Sigmoid colon (tissue), 7 donors: ENCODE measurements at places on chromosomes 2 and 18. TPM values are rescaled to one million over a fixed set of nuclear protein-coding genes. Genes with fewer than 3 reads are reported as not detected.

Gene SERPINB10
- total RNA-seq, result not detected

Gene CRYBA2
- total RNA-seq, result not detected

Gene SMYD1
- total RNA-seq, result 26.0 TPM

Gene SLC40A1
- total RNA-seq, result 52.1 TPM

Gene PROM2
- 6.1 TPM for total RNA-seq

Gene DES
- total RNA-seq, result 12,997 TPM

Gene GULP1
- 56.1 TPM for total RNA-seq

Gene COA5
- total RNA-seq, result 35.5 TPM

Gene FEV
- total RNA-seq, result 0.71 TPM

Gene SERPINB12
- total RNA-seq, result not detected

- H3K4me1 ChIP-seq, result no peaks in the 10 kb centered on the region
- no peaks in the 10 kb centered on the region for H3K36me3 ChIP-seq
- DNase-seq, result no peak
Observed at GRCh38 chr18:76991021-76991688, 141.4 kb downstream of the MBP start.

GRCh38 chr2:112032224-112032586 lies 22.9 kb upstream of the TMEM87B start:
- H3K4me3 ChIP-seq, result no peak overlapping the region
- no peak for DNase-seq
- H3K27ac ChIP-seq, result peak overlapping the region; percentile 58
- no peaks in the 10 kb centered on the region for H3K27me3 ChIP-seq
- H3K36me3 ChIP-seq, result no peaks in the 10 kb centered on the region
- peaks cover 29% of the 10 kb centered on the region for H3K4me1 ChIP-seq

DNA sequence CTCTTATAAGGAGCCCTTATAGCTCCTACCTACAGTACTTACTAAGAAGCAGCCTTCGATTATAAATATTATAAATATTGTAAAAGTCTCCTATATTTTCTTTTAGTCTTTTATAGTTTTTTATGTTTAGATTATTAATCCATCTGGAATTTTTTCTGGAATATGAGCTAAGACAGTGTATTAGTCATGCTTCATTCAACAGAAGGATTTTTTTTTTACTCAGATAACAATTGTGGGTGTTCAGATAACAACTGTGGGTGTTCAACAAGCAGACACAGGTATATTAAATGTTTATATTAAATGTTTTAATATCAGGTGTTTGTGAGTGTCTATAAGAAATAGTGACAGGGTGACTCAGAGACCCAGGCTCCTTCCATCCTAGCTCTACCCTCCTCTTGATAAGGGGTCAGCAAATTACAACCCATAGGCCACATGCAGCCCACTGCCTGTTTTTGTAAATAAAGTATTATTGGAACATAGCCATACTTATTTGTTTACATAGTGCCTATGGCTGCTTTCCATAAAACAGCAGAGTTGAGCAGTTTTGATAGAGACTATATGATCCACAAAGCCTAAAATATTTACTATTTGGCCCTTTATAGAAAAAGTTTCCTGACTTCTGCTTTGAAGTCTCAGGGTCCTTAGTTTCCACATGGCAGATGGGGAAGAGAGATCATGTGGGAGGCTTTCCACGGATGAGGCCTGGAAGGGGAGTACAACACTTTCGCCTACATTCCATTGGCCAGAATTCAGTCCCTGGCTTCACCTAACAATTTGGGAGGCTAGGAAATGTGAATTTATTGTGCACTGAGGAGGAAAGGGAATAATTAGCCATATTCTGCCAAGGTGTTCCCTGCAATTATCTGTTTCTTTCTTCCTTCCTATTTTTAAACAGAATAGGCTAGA lies 4.3 kb upstream of the SPATS2L start:
- H3K27me3 ChIP-seq, result no peaks in the 10 kb centered on the region
- peaks cover 8% of the 10 kb centered on the region for H3K4me1 ChIP-seq
- DNase-seq, result no peak
- H3K27ac ChIP-seq, result no peak overlapping the region

GRCh38 chr2:145524836-145525235 lies 1004.9 kb upstream of the ZEB2 start:
- no peaks in the 10 kb centered on the region for H3K27me3 ChIP-seq
- no peak overlapping the region for H3K27ac ChIP-seq
- H3K36me3 ChIP-seq, result no peaks in the 10 kb centered on the region
- no peaks in the 10 kb centered on the region for H3K4me1 ChIP-seq
- H3K4me3 ChIP-seq, result no peak overlapping the region

DNA sequence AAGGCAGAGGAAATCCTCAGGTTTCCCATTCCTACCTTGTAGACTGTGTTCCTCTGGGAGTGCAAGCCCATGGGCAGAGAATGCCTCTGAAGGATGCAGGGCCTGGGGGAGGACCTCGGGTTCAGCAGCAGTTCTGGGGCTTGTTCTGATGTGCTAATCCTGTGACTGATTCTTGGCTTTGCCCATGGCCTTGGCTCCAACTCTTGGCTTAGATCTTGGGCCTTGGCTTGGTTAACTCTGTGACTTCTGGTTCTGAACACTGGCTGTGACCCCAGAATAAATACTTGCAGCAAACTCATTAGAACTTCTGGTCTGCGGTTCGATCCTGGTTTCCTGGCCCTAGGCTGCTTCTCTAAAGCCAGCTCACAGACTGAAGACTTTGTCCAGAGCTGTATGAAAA lies 366.9 kb upstream of the ZEB2 start:
- no peak overlapping the region for H3K4me3 ChIP-seq
- DNase-seq, result peak; percentile 71
- no peak overlapping the region for H3K27ac ChIP-seq
- H3K4me1 ChIP-seq, result no peaks in the 10 kb centered on the region
- no peaks in the 10 kb centered on the region for H3K36me3 ChIP-seq

GRCh38 chr2:18560797-18561085 lies 288 bp upstream of the RDH14 start:
- no peak for DNase-seq
- peak overlapping the region; percentile 97 for H3K27ac ChIP-seq
- H3K27me3 ChIP-seq, result no peaks in the 10 kb centered on the region

DNA sequence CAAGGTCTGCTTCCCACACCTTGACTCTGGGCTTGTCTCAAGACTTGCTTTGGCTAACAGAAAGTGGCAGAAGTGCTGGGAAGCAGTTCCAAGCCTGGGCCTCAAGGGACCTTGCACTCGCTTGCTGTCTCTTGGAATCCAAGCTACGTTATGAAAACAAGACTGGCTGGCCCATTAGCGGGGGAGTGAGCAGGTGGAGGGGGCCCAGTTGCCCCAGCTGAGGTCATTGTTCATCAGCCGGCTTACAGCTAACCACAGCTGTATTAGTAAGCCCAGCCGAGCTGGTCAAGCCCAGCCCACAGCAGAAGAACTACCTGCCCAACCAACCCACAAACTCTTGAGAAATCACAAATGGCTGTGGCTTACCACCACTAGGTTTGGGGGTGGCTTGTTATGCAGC lies 63.1 kb downstream of the MARCO start:
- H3K36me3 ChIP-seq, result no peaks in the 10 kb centered on the region
- H3K27ac ChIP-seq, result no peak overlapping the region
- no peaks in the 10 kb centered on the region for H3K4me1 ChIP-seq
- DNase-seq, result no peak
- H3K27me3 ChIP-seq, result peaks cover 7% of the 10 kb centered on the region

DNA sequence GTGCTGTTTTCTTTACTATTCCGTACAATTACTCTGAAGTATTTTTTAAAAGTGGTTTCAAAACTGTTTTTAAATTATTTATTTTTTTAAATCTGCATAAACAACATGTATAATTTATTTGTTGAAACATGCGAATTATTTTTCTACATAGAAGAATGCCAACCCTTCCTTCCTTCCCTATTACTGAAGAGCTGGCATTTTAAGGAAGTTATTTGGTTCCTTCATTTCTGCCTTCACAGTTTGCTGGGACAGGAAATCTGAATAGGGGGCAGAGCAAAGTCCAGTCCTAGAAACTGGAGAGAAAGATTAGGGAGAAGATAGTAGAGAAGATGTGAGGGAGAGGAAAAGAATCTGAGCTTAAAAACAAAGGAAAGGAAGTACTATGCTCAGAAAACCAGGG lies 146.7 kb upstream of the ACVR2A start:
- H3K36me3 ChIP-seq, result no peaks in the 10 kb centered on the region
- H3K4me3 ChIP-seq, result no peak overlapping the region
- H3K27ac ChIP-seq, result no peak overlapping the region
- DNase-seq, result no peak
- H3K27me3 ChIP-seq, result no peaks in the 10 kb centered on the region

- H3K4me3 ChIP-seq, result no peak overlapping the region
- DNase-seq, result peak; percentile 60
- H3K27me3 ChIP-seq, result no peaks in the 10 kb centered on the region
- no peak overlapping the region for H3K27ac ChIP-seq
- peaks cover 2% of the 10 kb centered on the region for H3K36me3 ChIP-seq
- peaks cover 59% of the 10 kb centered on the region for H3K4me1 ChIP-seq
Observed at GRCh38 chr18:48676346-48676745, 137.5 kb downstream of the CTIF start.

- H3K4me3 ChIP-seq, result no peak overlapping the region
- no peaks in the 10 kb centered on the region for H3K36me3 ChIP-seq
- H3K27ac ChIP-seq, result no peak overlapping the region
- H3K27me3 ChIP-seq, result no peaks in the 10 kb centered on the region
- DNase-seq, result no peak
- no peaks in the 10 kb centered on the region for H3K4me1 ChIP-seq
Observed at GRCh38 chr2:172039011-172039704, 39.4 kb downstream of the METAP1D start.

GRCh38 chr2:202032846-202033316 lies 774 bp upstream of the FZD7 start:
- H3K4me3 ChIP-seq, result peak overlapping the region; percentile 84
- peak overlapping the region; percentile 99 for H3K27ac ChIP-seq
- no peaks in the 10 kb centered on the region for H3K27me3 ChIP-seq
- DNase-seq, result peak; percentile 91

DNA sequence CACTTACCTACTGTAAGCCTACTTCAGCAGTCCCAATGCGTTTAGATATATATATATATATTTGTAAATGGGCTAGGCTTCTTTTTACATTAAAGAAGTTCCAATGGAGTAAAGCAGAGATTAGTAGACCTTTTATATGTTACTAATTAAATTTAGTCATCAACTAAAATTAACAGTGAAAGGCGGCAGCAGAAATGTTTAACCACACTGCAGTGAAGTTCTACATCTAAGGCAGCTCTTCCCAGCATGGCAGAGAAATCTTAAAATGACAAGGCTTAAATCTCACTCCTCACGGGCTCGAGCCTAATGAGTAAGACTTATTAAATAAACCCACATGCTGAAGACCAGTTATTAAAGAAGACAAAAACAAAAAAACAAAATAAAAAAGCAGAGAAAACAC lies 19.1 kb upstream of the KANSL1L start:
- no peak overlapping the region for H3K4me3 ChIP-seq
- H3K27ac ChIP-seq, result no peak overlapping the region
- DNase-seq, result no peak

DNA sequence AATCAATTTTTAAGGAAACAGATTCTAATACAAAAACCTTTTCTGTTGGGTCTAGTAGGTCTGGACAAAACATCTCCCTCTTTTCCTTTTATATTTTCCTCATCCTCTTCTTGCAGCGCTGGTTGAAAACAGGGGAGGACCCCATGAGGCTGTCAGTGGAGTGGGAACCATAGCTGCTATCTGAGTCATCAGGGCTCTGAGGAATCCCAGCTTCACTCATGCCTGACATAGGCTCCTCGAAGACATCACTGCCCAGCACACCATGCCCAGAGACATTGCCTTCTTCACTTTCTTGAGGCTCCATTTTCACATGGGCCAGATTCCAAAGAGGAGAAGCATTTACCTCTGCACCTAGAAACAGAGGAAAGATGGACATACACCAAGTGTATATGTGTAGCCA lies 10.0 kb downstream of the SUPT7L start:
- peaks cover 41% of the 10 kb centered on the region for H3K36me3 ChIP-seq
- no peaks in the 10 kb centered on the region for H3K27me3 ChIP-seq
- no peak overlapping the region for H3K4me3 ChIP-seq
- no peaks in the 10 kb centered on the region for H3K4me1 ChIP-seq

- no peaks in the 10 kb centered on the region for H3K27me3 ChIP-seq
- H3K36me3 ChIP-seq, result no peaks in the 10 kb centered on the region
- DNase-seq, result no peak
- no peaks in the 10 kb centered on the region for H3K4me1 ChIP-seq
Observed at GRCh38 chr2:12287220-12287751, 429.4 kb upstream of the TRIB2 start.

- no peak overlapping the region for H3K4me3 ChIP-seq
- H3K4me1 ChIP-seq, result no peaks in the 10 kb centered on the region
- no peak for DNase-seq
- no peaks in the 10 kb centered on the region for H3K27me3 ChIP-seq
- H3K36me3 ChIP-seq, result no peaks in the 10 kb centered on the region
- no peak overlapping the region for H3K27ac ChIP-seq
Observed at GRCh38 chr2:151379169-151379568, 21.8 kb downstream of the TNFAIP6 start.

GRCh38 chr2:44562737-44563136 lies 201.0 kb downstream of the CAMKMT start:
- no peaks in the 10 kb centered on the region for H3K27me3 ChIP-seq
- H3K4me1 ChIP-seq, result no peaks in the 10 kb centered on the region
- no peak overlapping the region for H3K4me3 ChIP-seq
- H3K36me3 ChIP-seq, result no peaks in the 10 kb centered on the region
- no peak overlapping the region for H3K27ac ChIP-seq

- no peaks in the 10 kb centered on the region for H3K4me1 ChIP-seq
- H3K27me3 ChIP-seq, result no peaks in the 10 kb centered on the region
- no peak for DNase-seq
- no peak overlapping the region for H3K4me3 ChIP-seq
- no peaks in the 10 kb centered on the region for H3K36me3 ChIP-seq
Observed at GRCh38 chr2:205022841-205023240, 477.6 kb downstream of the PARD3B start.

GRCh38 chr18:75074196-75075015 lies 134.5 kb downstream of the PTGR3 start:
- no peak overlapping the region for H3K4me3 ChIP-seq
- no peaks in the 10 kb centered on the region for H3K36me3 ChIP-seq
- peak; percentile 43 for DNase-seq
- no peak overlapping the region for H3K27ac ChIP-seq
- no peaks in the 10 kb centered on the region for H3K4me1 ChIP-seq

- no peak for DNase-seq
- no peaks in the 10 kb centered on the region for H3K36me3 ChIP-seq
- H3K4me1 ChIP-seq, result no peaks in the 10 kb centered on the region
Observed at GRCh38 chr2:142650601-142651000, 226.9 kb upstream of the KYNU start.

DNA sequence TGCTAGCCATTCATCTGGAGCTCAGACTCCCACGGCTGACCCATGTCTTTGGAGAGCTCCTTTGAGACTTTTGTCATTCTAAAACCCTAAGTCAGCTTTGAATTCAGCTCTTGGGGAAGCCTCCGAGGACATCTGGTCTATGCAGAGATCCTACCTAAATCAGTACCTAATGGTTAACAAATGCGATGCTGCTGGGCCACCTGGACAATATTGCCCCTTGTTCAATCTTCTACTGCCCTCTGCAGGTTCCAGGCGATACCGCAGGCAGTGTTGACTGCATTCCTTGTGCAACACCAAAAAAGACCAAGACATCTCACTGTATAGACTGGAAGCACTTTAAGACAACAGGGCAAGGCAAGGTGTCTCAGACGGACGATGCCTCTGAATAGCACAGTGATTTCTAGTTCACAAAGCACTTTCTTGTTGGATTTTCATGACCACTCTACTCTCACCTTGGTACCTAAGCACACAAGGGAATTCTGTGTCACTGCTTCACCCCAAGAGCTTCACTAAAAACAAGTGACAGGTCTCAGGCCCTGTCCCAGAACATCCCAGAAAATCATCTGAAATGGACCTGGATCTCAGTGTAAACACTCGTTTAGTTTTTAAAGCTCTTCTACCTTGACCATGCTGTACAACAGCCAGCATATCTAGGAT lies 80.9 kb downstream of the XDH start:
- H3K36me3 ChIP-seq, result no peaks in the 10 kb centered on the region
- H3K27me3 ChIP-seq, result no peaks in the 10 kb centered on the region
- DNase-seq, result peak; percentile 79
- no peak overlapping the region for H3K4me3 ChIP-seq
